Activated CD4-positive, alpha-beta T cell treated with anti-CD3 and anti-CD28 coated beads, Interleukin-2, amount 50 U/mL, for 1 hour (primary cell): ENCODE measurements at places on chromosomes 2 and 18.
A peak's percentile ranks its signal among the peaks of the same experiment; 100 is the strongest.

DNA sequence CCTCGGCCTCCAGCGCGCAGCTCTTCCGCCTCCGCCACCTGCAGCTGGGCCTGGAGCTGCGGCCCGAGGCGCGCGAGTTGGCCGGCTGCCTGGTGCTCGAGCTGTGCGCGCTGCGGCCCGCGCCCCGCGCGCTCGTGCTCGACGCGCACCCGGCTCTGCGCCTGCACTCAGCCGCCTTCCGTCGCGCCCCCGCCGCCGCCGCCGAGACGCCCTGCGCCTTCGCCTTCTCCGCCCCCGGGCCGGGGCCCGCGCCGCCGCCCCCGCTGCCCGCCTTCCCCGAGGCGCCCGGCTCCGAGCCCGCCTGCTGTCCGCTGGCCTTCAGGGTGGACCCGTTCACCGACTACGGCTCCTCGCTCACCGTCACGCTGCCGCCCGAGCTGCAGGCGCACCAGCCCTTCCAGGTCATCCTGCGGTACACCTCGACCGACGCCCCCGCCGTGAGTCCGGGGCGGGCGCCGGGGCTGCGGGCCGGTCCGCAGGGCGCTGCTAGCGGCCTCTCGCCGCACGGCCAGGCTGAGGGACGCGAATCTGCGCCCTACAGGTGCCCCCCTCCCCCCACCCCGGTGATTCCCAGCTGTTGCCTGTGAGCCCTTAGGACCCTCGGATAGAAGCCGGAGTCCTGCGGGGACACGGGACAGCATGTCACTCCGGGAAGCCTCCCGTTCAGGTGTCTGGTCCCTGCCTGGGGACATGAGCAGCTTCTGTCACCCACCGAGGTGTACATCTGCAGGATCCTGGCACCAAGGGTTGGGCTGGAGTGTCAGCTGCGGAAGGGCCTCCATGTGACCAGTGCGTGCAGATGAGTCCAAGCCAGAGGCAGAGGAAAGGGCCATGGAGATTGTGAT lies 616 bp downstream of the RNPEPL1 start:
- peak; percentile 53 for DNase-seq

GRCh38 chr2:85959826-85960225 lies 71.0 kb upstream of the ST3GAL5 start:
- no peak for DNase-seq

DNA sequence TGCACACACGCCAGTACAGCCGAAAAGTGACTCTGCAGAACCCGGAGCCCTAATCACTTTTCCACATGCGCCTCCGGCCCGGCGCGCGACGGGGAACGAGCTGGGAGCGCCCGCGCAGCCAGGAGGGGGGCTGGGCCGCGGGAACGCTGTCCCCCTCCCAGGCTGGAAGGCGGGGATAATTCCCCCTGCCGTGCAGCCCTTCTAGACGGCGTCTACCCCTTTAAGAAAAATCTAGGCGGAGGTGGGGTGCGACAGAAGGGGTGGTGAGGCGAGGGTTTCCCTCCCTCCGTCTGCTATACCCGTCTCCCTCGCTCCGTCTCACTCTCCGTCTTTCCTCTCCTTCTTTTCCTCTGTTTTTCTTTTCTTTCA lies 2.4 kb downstream of the CYP26B1 start:
- no peak for DNase-seq

GRCh38 chr2:217444932-217445331 lies 557.9 kb downstream of the TNS1 start:
- DNase-seq, result no peak

DNA sequence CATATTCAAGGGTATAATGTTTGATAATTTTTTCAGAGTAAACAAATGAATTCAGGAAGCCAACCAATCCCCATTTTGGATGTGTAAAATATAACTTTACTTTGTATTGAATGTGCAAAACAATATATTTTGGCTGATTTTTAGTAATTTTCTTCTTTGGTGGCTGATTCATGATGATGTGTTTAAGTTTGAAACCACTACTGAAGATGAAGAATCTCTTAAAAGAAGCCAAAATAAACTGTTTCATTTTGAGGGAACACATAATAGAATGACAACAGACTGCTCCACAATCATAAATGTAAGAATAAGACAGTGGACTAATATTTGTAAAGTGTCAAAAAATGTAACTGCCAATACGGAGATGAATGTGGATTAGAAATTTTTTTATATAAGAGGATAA lies 52.5 kb upstream of the TRIM43 start:
- DNase-seq, result no peak

DNA sequence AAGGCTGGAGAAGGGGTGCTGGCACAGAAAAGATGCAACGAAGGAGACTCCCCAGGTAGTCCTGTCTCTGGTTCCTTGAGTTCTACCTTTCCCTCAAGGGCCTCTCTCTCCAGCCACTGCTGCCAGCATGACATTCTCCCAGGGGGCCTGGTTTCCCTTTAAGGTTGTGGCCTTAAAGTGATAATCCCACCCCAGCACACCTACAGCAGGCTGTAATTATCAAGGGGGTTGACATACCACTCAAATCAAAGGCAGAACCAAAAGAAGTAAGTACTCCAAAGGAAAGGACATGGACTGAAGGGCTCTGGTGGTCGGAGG lies 127.4 kb upstream of the MSH6 start:
- DNase-seq, result no peak

DNA sequence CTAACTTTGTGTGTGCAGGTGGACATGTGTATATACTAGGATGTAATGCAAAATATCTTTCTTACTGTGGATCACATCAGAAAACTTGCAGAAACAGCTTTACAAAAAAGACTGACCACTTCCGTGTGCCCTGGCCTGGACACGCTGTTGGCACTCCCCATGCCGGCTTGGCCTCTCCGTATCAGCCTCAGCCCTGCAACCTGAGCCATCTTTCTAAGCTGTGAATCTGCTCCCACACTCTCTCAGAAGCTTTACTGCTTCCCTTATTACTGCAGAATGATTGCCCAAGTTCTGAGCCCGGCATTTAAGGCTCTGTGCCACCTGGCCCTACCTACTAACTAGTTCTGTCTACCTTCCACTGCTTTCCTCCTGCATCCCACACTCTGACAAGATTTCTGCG lies 37.8 kb downstream of the MYO7B start:
- DNase-seq, result no peak

DNA sequence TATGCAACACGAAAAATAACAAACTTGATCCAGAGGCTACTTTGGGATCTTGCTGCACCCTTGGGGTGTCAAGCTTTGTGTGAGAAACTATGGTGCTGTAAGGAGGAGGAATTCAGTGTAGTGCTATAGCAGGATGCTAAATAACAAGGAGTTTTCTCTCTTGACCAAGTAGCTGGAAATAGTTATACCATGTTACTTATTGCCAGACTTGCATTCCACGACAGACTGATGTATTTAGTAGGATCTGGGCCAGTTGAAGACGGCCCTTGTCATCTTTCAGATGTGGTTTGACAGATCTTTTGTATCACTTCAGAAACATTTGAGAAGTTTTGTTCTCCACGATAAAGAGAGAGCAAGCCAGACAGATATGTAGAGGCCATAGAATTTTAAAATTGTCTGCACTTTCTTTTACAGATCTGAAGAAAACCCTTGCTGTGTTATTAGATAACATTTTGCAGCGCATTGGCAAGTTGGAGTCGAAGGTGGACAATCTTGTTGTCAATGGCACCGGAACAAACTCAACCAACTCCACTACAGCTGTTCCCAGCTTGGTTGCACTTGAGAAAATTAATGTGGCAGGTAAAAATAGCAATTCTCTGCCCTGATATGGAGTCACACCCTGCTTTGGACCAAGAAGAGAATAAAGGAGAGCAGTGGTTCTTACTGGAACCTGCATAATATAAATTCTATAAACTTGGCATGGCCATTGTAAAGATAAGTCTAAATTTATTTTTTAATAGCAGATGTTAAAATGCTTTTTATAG lies 16.3 kb downstream of the MGAT5 start:
- no peak for DNase-seq

GRCh38 chr2:30661173-30662107 lies 145.8 kb downstream of the CAPN13 start:
- no peak for DNase-seq

DNA sequence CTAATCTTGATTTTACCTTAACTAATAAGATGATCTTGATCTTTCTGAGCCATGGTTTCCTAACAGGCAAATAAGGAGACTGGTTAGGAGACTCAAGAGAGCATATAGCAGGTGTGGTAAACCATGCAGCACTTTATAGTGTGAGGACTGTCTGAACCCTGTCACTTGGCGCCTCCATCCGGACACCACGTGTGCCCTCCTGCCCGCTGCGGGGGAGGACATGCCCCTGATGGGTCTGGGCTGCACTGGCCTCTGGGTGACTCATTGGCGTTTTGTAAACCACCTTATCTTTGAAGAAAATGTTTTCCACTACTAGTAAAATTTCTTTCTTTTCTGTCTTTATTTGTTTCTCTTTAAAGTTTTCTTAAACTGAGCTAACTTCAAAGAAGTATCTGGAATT lies 131.1 kb downstream of the FMNL2 start:
- no peak for DNase-seq

DNA sequence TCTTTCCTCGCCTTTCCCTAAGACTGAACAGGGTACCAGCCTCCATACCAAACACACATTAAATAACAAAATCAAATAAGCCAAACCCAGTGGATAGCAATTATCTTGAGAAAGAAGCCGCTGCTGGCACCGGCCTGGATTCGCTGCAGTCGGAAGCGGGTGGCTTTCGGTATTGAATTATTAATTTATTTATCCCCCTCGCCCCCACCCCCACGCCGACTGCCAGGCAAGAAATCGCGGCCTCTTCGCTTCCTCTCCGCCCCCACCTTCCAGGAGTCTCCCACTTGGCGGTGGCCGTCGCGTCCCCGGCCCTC lies 370 bp upstream of the ZNF804A start:
- DNase-seq, result no peak

DNA sequence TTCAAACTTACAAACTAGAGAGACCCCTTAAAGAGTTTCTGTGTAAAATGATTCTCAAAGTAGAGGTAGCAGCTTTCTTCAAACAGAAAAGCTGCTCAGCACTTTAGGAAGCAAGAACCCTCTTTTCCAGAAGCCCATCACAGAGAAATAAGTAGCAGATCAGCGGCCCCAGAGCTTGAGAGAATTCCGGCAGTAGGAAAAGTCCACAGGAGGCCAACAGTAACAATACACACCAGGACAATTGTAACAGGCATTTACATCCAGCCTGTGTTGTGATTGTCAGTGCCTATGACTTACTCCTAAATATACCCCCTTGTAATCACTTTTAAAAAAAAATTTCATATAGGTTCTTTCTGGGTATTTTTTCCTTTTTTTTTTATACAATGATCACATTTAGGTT lies 161.4 kb upstream of the ACVR2A start:
- DNase-seq, result no peak

DNA sequence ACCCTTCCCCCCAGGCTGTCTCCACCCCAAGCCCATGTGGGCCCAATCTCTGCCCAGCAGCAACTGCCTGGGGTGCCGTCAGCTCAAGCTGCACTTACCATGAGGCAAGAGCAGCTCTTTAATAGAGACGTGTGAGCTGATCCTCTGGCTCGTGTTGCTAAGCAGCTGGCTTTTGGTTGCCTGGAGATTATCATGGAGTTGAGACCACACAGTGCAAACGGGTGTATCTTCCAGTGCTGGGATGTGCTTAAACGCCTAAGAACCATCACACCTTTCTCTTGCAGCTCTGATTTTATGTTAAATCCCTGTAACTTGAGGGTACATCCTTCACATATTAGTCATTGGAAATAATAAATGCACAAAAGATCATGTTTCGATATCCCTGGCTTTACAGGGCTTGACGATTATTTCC lies 271.1 kb downstream of the PRKCE start:
- DNase-seq, result no peak

DNA sequence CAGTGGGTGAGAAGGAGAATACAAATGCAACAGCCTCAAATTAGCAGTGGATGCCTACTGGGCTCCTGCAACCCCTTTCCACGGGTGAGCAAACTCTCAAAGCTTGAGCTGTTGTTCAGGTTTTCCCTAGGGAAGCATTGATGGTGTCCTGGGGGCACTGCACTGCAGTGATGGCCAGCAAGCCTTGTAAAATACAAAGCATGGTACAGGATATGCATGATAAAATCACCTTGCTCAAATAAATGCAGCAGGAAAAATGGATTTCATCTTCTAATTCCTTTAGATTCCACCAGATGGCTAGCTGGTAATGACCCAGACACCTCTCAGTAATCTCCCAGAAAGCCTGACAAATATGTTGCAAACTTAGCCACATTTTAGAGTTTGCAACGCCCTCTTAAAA lies 698.2 kb downstream of the TRIB2 start:
- DNase-seq, result no peak

DNA sequence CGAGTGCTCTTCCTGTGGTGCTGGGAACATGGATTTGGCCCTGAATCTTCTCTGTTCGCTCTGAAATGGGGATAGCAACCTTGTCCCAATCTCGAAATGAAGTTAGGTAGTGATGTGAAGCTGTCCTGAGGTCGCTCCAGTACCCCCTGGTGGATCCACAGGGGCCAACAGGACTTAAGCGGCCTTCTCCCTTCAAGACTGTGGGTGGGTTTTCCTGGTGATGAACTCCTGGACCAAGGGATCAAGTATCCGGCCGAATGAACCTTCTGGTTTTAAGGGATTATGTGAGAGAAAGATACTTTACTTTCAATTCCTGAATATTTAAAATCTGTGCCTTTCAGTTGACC lies 156.5 kb downstream of the NAPG start:
- no peak for DNase-seq

GRCh38 chr2:39141334-39142271 lies 20.8 kb upstream of the SOS1 start:
- no peak for DNase-seq

DNA sequence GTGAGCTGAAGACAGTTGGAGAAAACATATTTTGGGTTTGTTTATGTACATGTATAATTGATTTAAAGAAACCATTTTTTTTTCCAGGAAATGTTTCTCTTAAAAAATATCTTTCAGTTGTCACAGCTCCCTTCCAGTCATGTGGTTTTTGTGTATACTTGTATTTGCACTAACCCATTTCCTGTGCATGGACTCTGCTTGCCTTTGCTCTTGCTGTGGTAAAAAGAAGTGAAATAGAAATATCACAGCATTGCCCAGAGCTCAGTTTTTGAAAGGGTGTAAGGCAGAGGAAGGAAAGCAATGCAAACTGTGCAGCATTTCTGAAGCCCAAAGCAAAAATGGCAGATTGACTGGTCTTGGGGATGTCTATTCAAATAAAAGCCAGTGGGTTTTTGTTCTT lies 10.4 kb upstream of the DOCK10 start:
- no peak for DNase-seq

GRCh38 chr2:203649176-203649814 lies 57.1 kb upstream of the CD28 start:
- DNase-seq, result no peak

DNA sequence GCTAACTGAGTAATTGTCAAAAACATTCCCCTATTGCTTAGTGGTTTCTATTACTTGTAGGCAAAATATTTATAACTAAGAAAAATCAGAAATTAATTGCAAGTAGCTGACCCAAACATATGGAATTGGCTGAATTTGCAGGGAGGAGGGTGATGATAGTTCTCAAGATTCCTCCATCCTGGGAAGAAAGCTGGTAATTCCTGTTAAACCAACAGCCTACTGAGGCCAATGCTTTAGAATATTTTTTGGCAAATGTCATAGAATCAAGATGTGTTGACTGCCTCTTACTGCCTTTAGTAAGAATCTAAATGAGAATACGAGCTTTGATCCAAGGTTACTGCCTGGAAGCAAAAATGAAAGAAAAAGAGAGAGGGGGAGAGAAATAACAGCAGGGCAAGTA lies 120.0 kb downstream of the COL6A3 start:
- no peak for DNase-seq

GRCh38 chr18:44370861-44371260 lies 309.8 kb upstream of the SETBP1 start:
- no peak for DNase-seq

- DNase-seq, result no peak
Measured at GRCh38 chr2:9375857-9376428, 47.4 kb downstream of the ITGB1BP1 start.

GRCh38 chr2:112198780-112199179 lies 56.1 kb downstream of the ZC3H8 start:
- DNase-seq, result no peak
